Pericardium fibroblast (primary cell): ENCODE measurements at places on chromosomes 7 and 10. TPM values are rescaled to one million over a fixed set of nuclear protein-coding genes. Genes with fewer than 3 reads are reported as not detected.

IL6 gene
- total RNA-seq: 3.0 and 33.0 TPM in 2 replicates

CPED1 gene
- 6.1 and 6.9 TPM in 2 replicates for total RNA-seq

EMX2 gene
- total RNA-seq: 0.12 and 8.5 TPM in 2 replicates

NUDT1 gene
- total RNA-seq: 8.8 and 21.1 TPM in 2 replicates

FGFR2 gene
- total RNA-seq: 0.35 TPM in 1 of 2 replicates, not detected in the other

HERPUD2 gene
- 23.9 and 38.0 TPM in 2 replicates for total RNA-seq

MUC3A gene
- total RNA-seq: not detected in 2 replicates

ENO4 gene
- total RNA-seq: 0.17 TPM in 1 of 2 replicates, not detected in the other

AS3MT gene
- 0.70 and 1.0 TPM in 2 replicates for total RNA-seq

NPC1L1 gene
- not detected in 2 replicates for total RNA-seq

ST8SIA6 gene
- total RNA-seq: 1.6 TPM in 1 of 2 replicates, not detected in the other

RET gene
- 0.35 and 3.0 TPM in 2 replicates for total RNA-seq

ERVW-1 gene
- total RNA-seq: not detected in 2 replicates

RAPGEF5 gene
- 0.85 and 4.8 TPM in 2 replicates for total RNA-seq

POMZP3 gene
- total RNA-seq: 0.43 and 4.3 TPM in 2 replicates

MCM10 gene
- 1.2 and 8.9 TPM in 2 replicates for total RNA-seq

ZSCAN25 gene
- total RNA-seq: 7.8 and 10.1 TPM in 2 replicates

AGFG2 gene
- total RNA-seq: 20.5 and 38.2 TPM in 2 replicates

HSPA12A gene
- 3.4 and 8.4 TPM in 2 replicates for total RNA-seq

ANKRD22 gene
- total RNA-seq: not detected in 2 replicates

MSRB2 gene
- total RNA-seq: 20.3 and 29.8 TPM in 2 replicates

PROSER2 gene
- total RNA-seq: 14.8 and 45.7 TPM in 2 replicates

AGR2 gene
- not detected in 2 replicates for total RNA-seq

ZNF786 gene
- total RNA-seq: 3.5 and 4.1 TPM in 2 replicates

SFTPA1 gene
- total RNA-seq: not detected in 2 replicates

SUV39H2 gene
- total RNA-seq: 3.2 and 6.8 TPM in 2 replicates

CALHM1 gene
- not detected in 2 replicates for total RNA-seq
